Uterus (tissue), 4 donors: ENCODE measurements at places on chromosomes 2 and 18. TPM values are rescaled to one million over a fixed set of nuclear protein-coding genes. Genes with fewer than 3 reads are reported as not detected.

Gene SKOR2
- not detected for total RNA-seq

- no peak overlapping the region for H3K4me3 ChIP-seq
- H3K4me1 ChIP-seq, result no peaks in the 10 kb centered on the region
- H3K27me3 ChIP-seq, result no peaks in the 10 kb centered on the region
- peak; percentile 26 for DNase-seq
- no peaks in the 10 kb centered on the region for H3K36me3 ChIP-seq
- peak overlapping the region; percentile 81 for H3K27ac ChIP-seq
These were observed 64.0 kb downstream of the MBP start for GRCh38 chr18:77068321-77069312.

DNA sequence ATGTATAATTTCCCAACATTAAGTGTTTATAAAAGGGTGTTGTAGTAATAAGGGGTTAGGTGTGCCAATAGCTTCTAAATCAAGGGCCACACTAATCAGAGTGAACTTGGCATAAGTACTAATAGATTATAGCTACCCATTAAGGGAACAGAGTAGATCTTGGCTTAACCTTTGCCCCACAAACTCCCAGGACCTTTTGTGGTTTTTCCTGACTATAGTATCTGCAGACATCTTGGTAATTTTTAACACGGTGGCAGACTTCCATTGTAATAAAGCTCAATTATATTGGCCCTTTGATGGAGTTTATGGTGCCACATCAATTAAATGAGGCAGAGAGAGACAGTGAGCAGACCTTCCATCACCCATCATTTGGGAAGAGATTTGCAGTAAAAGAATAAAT, 358.5 kb upstream of the HNRNPA3 start:
- no peak overlapping the region for H3K27ac ChIP-seq
- no peaks in the 10 kb centered on the region for H3K36me3 ChIP-seq
- no peaks in the 10 kb centered on the region for H3K27me3 ChIP-seq
- H3K4me1 ChIP-seq, result no peaks in the 10 kb centered on the region

- H3K4me3 ChIP-seq, result no peak overlapping the region
- H3K36me3 ChIP-seq, result no peaks in the 10 kb centered on the region
- H3K4me1 ChIP-seq, result peaks cover 5% of the 10 kb centered on the region
- DNase-seq, result no peak
- H3K27me3 ChIP-seq, result no peaks in the 10 kb centered on the region
These were observed 25.0 kb downstream of the CEP68 start for GRCh38 chr2:65081232-65081685.

- H3K27me3 ChIP-seq, result no peaks in the 10 kb centered on the region
- H3K27ac ChIP-seq, result no peak overlapping the region
- H3K4me1 ChIP-seq, result no peaks in the 10 kb centered on the region
- H3K4me3 ChIP-seq, result no peak overlapping the region
- no peak for DNase-seq
These were observed 94.6 kb downstream of the APOB start for GRCh38 chr2:20949256-20949655.

Gene CCDC141
- 0.29 TPM for total RNA-seq

- no peaks in the 10 kb centered on the region for H3K36me3 ChIP-seq
- H3K4me1 ChIP-seq, result no peaks in the 10 kb centered on the region
- DNase-seq, result no peak
- no peaks in the 10 kb centered on the region for H3K27me3 ChIP-seq
- peak overlapping the region; percentile 16 for H3K27ac ChIP-seq
These were observed 69.7 kb downstream of the ZNF521 start for GRCh38 chr18:25282282-25282681.

Gene TSPYL6
- total RNA-seq, result 0.18 TPM
